Bronchus fibroblast of lung (primary cell): ENCODE measurements at places on chromosomes 12 and 14. TPM values are rescaled to one million over a fixed set of nuclear protein-coding genes. Genes with fewer than 3 reads are reported as not detected.

Gene OAS3
- total RNA-seq = 8.5 and 9.4 TPM in 2 replicates

Gene DNAH10
- total RNA-seq = under 0.01 TPM in 2 replicates

Gene RNASE7
- total RNA-seq = not detected in 2 replicates

Gene RFLNA
- total RNA-seq = 0.34 and 0.59 TPM in 2 replicates

Gene MDGA2
- under 0.01 TPM in 1 of 2 replicates, not detected in the other for total RNA-seq

Gene OR4N5
- not detected in 2 replicates for total RNA-seq

Gene IGF1
- not detected in 2 replicates for total RNA-seq

Gene LPAR5
- 0.17 TPM in 1 of 2 replicates, not detected in the other for total RNA-seq

Gene RHOJ
- total RNA-seq = 0.59 and 2.4 TPM in 2 replicates

Gene LALBA
- total RNA-seq = not detected in 2 replicates

Gene OR6C3
- not detected in 2 replicates for total RNA-seq

Gene RND1
- total RNA-seq = 0.30 TPM in 1 of 2 replicates, not detected in the other

Gene MYF6
- 0.45 and 0.50 TPM in 2 replicates for total RNA-seq

Gene BHLHE41
- total RNA-seq = 0.45 and 0.84 TPM in 2 replicates

Gene CBLN3
- total RNA-seq = 0.34 and 0.74 TPM in 2 replicates

Gene SVOP
- total RNA-seq = not detected in 2 replicates

Gene CLEC4D
- not detected in 2 replicates for total RNA-seq

Gene NFE2
- 0.15 and 0.34 TPM in 2 replicates for total RNA-seq

Gene PLEKHG7
- total RNA-seq = not detected in 2 replicates

Gene PLEKHH1
- 0.15 and 0.34 TPM in 2 replicates for total RNA-seq

Gene GPX2
- not detected in 2 replicates for total RNA-seq

Gene ZDHHC22
- total RNA-seq = not detected in 2 replicates

Gene MIP
- total RNA-seq = not detected in 2 replicates

Gene CCDC85C
- total RNA-seq = 9.7 and 11.3 TPM in 2 replicates

Gene CYP46A1
- total RNA-seq = not detected in 2 replicates

Gene LRIG3
- 17.3 and 20.2 TPM in 2 replicates for total RNA-seq

Gene PRDM4
- total RNA-seq = 17.8 and 18.4 TPM in 2 replicates

Gene FAM234B
- total RNA-seq = 4.6 and 5.0 TPM in 2 replicates

Gene AKAP6
- total RNA-seq = 0.15 and 0.17 TPM in 2 replicates

Gene HOXC9
- 0.15 TPM in 1 of 2 replicates, not detected in the other for total RNA-seq

Gene CLECL1
- not detected in 2 replicates for total RNA-seq

Gene LRP1-AS
- not detected in 2 replicates for total RNA-seq

Gene AQP2
- not detected in 2 replicates for total RNA-seq
